ENCODE measurements at places on chromosomes 7 and 10. TPM values are rescaled to one million over a fixed set of nuclear protein-coding genes. Genes with fewer than 3 reads are reported as not detected.

DNA sequence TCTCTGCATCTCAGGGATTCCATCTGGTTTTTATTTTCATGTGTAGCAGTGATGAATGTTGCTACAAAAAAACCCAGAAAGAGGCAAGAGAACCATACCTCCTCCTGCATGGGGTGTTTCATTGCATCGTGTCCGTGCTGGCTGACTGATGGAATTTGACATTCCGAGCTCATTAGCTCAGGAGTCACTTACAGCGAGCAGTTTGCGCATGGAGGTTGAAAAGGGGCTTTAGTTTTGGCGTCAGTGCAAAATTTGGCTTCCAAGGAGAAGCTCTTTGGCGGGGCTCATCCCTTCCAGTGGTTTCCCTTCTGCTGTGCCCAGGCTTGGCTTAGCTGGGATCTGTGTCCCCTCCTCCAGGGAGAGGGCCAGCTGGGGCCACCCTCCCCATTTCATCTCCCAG lies 25.8 kb downstream of the EMX2 start:
- no peak for DNase-seq

GRCh38 chr7:101096331-101096956 lies 11.2 kb downstream of the TRIM56 start:
- DNase-seq = no peak

DNA sequence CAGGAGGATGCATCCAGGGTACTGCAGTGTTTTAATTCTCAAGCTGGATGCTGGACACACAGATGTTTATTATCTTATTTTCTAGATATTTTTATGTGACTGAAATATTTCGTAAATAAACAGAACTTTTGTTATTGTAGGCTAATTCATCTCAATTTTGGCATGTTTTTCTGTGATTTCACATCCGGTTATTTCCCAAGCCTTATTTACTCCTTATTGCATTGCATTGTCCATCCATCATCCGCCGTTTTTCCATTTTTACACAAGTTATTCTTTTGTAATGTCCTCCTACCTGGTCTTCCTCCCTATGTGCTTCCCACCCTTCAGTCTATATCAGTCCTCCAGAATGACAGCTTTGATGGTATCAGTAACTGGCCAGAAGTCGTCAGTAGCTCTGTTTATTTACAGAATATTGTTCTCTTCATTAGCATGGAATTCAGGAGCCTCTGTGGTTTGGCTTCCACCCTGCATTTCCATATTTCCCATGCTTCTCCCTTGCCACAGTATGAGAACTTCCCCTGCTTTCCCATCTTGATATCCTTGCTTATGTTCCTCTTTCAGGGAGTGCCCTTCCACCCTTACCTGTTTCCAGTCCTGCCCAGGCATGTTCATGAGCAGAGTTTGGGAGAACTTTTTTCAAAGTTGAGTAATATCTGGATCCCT lies 16.1 kb downstream of the GNAI1 start:
- no peak for DNase-seq

GRCh38 chr7:95342642-95343307 lies 18.4 kb upstream of the PON1 start:
- DNase-seq = no peak

DNA sequence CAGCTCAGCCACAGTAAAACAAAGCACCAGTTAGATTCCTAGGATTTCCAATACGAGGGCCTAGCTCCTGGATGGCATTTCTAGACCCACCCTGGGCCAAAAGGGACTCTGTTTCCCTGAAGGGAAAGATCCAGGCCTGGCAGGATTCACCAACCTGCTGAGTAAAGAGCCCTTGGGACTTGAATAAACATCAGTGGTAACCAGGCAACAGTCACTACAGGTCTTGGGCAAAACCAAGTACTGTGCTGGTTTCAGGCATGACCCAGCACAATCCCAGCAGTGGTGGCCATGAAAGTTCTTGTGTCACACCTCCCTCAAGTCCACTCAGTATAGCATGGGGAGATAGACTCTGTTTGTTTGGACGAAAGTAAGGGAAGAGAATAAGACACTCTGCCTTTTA lies 31.0 kb upstream of the STARD3NL start:
- no peak for DNase-seq

- peak; percentile 48 for DNase-seq
Observed at GRCh38 chr7:150986099-150986512, 4.7 kb upstream of the NOS3 start.

GRCh38 chr7:138814816-138815332 lies 16.9 kb upstream of the ATP6V0A4 start:
- DNase-seq = no peak

- DNase-seq = no peak
Observed at GRCh38 chr7:25642849-25643248, 414.6 kb upstream of the NPVF start.

The CPXM2 gene
- total RNA-seq = 19.2 TPM

The GIMAP5 gene
- 49.5 TPM for total RNA-seq

The OIT3 gene
- total RNA-seq = not detected

The LIPJ gene
- not detected for total RNA-seq

The CAMK2B gene
- 0.48 TPM for total RNA-seq
